ENCODE measurements at places on chromosomes 2 and 18.
A peak's percentile ranks its signal among the peaks of the same experiment; 100 is the strongest.

DNA sequence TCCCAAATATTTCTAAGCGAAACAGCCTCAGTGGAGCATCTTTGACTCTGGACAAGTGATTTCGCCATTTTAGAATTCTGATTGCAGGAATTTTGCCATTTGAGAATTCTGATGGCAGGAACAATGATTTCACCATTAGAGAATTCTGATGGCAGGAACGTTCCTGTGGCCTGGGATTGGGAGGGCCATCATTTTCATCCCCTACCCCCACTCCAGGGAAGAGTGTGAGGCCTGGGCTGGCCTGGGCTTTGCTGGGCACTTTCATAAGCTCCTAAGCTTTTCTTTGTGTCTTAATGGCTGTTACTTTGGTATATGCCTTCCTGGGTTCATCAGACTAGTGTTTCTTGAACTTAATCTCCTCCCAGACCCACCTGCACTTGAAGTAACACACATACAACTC is 129.3 kb upstream of the EPAS1 start:
- no peak for DNase-seq

DNA sequence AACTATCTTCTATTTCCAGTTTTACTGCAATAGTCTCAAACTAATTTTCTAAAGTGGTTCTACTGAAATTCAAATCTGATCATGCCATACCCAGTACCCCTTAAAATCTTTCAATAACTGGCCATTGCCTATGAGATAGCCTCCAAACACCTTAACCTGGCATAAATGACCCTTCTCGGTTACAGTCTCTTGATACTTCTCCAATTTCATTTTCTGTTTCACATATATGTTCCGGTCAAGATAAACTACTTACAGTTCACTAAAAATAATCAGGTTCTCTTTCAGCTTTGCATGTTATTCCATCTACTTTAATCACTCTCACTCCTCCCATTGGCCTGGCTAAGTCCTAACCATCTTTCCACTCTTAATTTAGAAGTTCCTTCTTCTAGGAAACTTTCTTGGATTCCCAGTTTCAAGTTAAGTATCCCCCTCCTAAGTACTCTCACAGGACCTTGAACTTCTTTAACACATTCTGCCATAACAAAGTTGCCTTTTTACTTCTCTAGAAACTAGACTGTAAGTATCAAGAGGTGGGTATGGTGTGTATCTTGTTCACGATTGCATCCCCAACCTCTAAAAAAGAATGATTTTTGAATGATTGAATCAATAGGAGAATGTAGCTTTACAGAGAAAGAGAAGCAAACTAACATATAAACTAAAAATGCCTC is 110.2 kb upstream of the RBBP8 start:
- no peak for DNase-seq

- DNase-seq, result peak; percentile 62
These were observed 66.9 kb upstream of the ZNG1B start for GRCh38 chr2:113370478-113371091.

DNA sequence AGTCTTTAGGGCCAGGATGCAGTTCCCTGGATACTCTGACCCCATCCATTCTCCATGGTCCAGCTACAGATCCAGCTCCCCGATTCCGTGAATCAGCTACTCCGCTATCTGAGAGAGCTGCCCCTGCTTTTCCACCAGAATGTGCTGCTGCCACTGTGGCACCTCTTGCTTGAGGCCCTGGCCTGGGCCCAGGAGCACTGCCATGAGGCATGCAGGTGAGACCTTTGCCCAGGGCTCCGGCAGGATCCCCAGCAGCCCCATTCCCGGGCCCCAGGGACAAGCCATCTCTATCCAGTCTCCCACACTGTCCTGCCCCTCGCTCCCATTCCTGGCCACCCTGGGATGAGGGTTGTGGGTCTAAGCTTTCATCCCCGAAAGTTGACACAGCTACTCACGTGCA is 7.5 kb downstream of the TMEM214 start:
- no peak for DNase-seq

DNA sequence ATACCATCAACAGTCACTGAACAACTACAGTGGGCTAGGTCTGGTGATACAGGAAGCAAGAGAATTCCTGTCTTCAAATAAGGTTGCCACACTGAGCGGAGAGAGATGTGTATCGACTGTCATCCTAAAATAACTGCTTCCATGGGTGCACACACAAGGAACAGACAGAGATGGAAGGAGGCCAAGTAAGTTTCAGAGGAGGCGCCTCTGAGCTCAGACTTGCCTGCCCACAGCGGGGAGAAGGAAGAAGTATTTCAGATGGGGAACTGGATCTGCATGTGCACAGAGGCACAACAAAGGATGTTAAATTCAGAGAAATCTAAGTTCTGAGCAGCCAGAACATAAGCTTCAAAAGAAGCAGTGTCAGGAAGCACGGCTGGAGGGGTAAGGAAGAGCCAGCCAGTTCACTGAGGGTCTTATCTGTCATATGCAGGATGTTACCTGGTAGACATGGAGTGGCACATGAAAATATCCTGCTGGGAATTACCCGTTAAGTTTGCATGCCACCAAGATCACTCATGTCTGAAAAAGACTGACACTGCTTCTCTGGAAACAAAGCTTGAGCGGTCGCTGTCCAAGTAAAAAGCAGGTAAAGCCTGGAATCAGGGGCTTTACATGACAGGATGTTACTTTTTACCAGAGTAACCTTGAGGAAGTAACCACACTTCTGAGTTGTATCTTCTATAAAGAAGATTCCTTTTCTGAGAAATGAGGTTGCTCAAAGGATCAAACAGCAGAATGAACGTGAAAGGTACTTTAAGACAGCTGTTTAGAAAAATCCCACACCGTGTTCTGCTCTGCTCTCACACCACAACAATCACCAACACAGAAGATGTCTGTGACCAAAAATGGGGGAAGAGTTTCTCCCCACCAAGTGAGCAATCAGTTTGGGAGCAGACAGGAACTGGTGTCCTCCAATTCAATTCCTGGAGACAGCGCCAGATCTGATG is 260.2 kb downstream of the NBAS start:
- no peak for DNase-seq

DNA sequence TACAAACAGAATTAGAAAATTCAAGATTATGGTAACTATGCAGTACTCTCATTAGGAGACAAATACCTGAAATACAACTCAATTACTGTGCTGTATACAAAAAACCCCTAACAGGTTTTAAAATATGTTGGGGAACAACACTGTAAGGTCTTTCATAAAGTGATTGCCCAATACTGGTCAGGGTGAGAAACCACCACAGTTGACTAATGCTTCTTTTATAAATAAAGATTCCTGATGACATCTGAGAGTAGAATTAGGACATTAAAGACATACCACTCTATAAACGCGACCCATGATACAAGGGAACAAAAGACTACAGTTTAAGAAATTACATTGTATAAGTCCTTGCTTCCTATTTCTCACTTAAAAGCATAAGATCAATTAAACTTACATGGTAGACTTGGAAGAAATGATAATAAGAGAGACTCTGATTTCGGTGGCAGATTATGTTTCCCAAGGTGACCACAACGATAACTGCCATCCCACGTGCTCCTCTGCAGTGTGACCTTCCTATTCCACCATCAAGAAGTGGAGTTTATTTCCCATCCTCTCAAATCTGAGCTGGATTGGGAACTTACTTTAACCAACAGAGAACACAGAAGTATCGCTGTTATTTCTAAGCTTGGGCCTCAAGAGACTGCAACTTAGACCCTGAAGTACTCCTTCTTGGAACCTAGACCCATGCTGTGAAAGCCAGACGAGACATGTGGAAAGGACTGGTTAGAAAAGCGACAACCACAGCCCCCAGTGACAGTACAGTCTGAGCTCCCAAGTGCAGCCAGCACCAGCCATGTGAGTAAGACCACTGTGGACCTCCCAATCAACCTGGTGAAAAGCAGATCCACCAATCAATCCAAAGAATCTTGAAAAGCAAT is 52.3 kb downstream of the ZNF521 start:
- no peak for DNase-seq

All from CD4-positive, alpha-beta T cell treated with Interferon gamma for 1 hour (primary cell).